NCI-H2029 (cell line): ENCODE measurements at places on chromosomes 6 and 20.

- no peak for DNase-seq
Observed at GRCh38 chr20:60253471-60253870, 295.2 kb downstream of the CDH26 start.

- no peak for DNase-seq
Observed at GRCh38 chr6:129269891-129270290, 387.0 kb downstream of the LAMA2 start.

GRCh38 chr6:34475238-34475682 lies 9.4 kb downstream of the PACSIN1 start:
- no peak for DNase-seq

GRCh38 chr20:34541264-34541901 lies 17.1 kb upstream of the MAP1LC3A start:
- DNase-seq: no peak

GRCh38 chr6:15370733-15371671 lies 125.1 kb downstream of the JARID2 start:
- no peak for DNase-seq

DNA sequence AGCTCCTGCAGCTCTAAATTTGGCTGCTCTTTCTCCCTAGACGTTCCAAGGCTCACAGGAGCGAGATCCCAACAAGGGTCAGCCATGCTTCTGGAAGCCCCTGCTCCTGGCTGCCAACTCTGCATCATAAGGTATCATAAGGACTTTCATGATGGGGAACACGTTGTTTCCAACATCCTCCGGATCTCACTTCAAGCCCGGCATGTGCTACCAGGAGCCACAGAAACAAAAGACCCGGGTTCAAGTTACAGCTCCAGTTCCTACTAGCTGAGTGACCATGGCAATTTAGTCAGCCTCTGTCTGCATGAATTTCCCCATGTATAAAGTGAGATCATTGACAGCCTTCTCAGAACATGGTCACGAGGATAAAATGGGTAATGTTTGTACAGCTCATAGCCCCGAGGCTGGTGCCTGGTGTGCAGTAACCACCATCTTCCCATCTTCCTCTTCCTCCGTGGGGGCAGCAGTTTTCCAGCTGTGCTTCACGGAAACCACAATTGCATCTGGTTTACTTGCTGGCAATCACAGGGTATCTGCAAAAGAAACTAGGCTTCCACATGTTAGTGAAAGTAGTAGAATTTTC lies 209.0 kb upstream of the ECI2 start:
- peak; percentile 19 for DNase-seq

- DNase-seq: no peak
Observed at GRCh38 chr20:1998715-1999114, 4.9 kb upstream of the PDYN start.

GRCh38 chr6:14452567-14453527 lies 335.3 kb downstream of the CD83 start:
- no peak for DNase-seq

DNA sequence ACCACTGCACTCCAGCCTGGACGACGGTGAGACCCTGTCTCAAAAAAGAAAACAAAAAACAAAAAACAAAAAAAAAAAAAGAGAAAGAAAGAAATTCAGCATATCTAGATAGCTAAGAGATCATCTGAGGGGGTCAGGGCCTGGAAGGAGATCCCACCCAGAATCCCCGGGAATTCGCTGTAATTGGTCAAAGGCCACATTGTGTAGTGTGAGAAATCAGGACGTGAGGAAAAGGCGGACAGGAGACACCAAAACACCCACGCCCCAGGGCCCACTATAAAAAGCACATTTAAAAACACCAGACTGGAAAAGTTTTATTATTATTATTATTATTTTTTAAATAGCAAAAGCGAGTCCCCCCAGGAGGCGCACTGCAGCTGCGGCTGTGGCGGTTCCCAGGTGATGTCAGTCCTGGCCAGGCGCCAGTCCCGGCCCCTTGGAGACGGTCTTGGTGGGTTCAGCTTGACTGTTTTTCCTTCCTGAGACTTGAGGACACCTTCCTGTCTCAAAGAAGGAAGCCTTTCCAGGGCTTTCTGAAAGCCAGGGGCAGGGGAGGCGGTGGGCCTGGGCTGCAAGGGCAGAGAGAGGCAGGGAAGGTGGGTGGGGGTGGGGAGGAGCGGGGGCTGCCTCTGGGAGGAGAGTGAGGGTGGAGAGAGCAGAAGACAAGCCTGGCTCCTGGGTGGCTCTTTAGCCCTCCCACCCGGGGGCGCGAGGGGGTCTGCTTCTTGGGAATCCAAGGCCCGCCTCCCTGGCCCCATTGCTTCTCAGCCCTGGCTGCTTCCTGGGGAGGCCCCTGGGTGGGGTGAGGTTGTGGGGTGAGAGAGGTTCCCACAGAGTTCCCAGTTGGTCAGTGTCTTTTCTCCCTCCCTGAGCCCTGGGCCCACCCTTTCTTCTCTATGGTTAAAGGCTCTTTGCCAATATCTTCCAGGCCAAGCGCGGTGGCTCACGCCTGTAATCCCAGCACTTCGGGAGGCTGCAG lies 14.5 kb downstream of the TCF15 start:
- DNase-seq: no peak

GRCh38 chr6:104730450-104730849 lies 129.3 kb downstream of the HACE1 start:
- no peak for DNase-seq

DNA sequence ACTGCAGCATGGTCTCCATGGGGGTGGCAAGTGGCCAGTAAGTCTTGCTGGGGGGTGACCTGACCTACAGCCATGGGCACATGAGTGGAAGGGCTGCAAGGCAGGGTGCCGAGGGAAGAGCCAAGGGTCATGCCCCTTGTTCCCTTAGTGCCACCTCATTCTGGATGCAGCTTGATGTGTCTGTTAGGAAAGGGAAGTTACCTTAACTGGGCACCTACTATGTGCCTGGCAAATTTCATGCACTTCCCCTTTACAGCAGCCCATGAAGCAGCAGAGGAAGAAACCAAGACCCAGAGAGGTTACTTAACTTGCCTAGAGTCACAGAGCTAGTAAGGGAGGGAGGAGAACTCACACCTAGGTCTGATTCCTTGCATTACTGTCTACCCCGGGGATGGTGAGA lies 174.0 kb downstream of the MRPL14 start:
- no peak for DNase-seq

GRCh38 chr20:62052336-62052841 lies 13.3 kb downstream of the TAF4 start:
- no peak for DNase-seq

DNA sequence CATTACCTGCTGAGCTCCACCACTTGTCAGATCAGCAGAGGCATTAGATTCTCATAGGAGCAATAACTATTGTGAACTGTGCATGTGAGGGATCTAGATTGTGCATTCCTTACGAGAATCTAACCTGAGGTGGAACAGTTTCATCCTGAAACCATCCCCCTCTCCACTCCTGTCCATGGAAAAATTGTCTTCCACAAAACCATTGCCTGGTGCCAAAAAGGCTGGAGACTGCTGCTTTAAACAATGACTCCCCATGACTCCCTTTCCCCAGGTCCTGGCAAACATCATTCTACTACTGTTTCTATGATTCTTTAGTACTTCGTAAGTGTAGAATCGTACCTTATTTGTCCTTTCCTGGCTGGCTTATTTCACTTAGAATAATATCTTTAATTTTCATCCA lies 9.7 kb upstream of the DYNLRB1 start:
- DNase-seq: no peak

DNA sequence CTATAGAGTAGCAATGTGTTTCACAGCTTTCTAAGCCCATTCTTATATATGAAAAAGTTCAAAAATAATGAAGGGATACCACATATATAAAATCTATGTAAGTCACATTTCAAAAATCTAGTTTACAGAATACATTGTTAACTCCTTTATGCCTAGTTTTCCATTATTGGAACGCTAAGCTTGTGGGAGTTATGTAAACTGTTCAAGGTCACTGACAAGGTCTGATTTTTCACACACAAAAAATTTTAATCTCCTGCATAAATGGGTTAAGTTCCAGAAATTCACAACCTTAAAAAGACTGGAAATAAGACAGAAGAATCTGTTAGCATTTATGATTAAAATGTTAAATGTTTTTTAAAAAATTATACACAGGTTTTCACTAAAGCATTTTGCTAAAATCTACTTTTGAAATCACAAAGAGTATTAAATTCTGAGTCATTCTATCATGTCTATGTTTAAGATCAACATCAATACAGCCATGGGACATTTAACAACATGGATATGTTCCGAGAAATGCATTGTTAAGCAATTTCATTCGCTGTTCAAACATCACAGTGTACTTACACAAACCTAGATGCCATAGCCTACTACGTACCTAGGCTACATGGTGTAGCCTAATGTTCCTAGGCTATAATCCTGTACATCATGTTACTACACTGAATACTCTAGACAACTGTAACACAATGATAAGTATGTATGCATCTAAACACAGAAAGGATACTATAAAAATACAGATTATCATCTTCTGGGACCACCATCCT lies 25.4 kb downstream of the ATG5 start:
- DNase-seq: no peak

DNA sequence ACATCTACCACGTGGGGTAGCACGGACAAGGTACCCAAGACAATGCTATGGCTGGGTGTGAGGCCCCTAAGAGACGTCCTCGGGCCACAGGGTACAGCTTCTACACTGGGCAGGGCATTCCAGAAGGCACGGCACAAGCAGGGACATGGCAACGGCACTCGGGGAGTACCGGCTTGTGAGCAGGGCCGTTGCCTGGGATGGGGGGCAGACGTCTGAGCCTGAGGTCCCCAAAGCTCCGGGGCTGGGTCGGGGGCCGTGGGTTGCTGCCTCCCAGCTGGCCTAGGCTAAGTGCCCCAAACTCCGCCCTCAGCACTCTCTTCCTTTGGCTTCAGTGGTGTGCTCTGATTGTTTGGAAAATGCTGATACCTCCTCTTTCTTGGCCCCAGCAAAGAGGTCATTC lies 110.6 kb downstream of the SULF2 start:
- DNase-seq: no peak

DNA sequence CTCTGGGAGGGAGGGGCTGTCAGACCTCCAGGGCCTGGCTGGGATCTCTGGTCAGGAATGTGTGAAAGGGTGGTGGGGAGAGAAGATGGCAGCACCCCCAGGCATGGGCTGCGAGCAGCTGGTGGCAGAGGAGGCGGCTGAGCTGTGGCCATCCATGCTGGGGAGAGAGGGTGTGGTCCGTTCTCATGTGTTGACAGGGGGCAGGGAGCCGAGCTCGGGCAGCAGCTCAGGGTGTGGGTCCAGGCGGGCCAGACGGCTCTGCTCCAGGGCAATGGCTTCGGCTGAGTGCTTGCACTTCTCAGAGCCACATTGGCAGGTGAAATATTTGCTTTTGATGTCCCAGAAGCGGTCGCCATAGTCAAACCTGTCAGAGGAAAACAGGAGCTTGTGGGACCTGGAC lies 1.1 kb upstream of the SLC44A4 start:
- DNase-seq: no peak

DNA sequence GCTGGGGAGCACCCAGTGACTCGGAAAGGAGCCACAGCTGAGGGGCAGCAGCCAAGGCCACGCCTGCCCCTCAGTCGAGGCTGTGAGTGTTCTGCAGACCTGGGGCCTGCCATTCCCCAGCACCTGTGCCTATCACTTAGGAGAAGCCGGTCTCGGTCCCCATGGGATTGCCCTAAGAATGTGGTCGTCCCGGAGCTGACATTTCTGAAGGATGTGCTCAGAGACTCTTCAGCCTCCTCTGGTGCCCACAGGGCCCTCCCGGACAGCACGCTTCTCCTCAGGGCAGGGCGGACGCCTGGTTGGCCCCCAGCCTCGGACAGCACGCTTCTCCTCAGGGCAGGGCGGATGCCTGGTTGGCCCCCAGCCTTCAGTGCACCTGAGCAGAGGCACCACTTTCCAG lies 223.9 kb downstream of the ERMARD start:
- no peak for DNase-seq

DNA sequence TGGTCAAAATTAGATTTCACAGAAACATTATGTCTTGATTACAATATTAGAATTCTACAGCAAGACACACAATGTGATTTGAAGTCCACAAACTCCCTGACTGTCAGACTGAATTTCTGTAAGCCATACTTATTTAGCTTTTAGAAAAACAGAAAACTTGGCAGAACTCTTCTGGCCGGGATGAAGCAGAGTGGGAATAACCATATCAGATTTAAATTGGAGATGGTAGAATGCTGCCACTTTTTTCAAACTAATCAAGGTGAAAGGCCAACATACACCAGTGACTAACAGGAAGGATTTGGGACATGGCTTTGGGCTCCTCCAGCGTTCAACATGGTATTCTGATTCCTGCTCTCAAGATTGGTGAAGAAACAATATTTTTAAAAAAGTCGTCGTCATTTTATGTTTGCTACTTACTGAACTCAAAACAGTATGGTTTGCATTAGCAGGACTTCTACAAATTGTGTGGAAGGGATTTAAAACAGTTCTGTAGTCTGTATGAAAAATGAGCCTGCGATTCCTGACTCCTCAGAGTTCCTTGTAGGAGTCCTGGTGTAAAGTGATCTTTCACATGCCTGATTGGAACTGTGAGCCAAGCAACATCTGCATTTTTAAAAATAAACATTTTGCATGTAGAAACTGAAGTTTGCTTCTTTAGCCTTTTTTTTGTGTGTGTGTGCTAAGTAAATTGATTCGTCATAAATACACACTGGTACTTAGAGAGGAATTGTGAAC lies 297.9 kb upstream of the SOX4 start:
- DNase-seq: no peak

DNA sequence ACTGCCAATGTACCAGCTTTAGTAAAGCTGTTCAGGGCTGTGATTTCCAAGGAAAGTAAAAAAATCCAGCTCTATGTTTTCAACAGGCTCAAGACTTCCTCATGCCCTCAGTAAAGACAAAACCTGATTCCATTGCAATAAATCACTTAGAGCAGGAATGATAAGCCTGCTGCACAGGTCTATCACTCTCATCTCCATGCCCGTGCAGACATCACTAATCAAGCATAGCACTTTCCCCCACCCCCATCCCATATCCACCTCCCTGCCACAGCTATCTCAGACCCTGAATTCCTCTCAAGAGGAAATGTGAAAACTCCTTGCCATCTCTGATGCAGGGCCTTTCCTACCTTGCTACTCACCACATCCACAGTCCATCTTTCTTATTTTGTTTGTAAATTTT lies 554.9 kb downstream of the MAFB start:
- DNase-seq: no peak

DNA sequence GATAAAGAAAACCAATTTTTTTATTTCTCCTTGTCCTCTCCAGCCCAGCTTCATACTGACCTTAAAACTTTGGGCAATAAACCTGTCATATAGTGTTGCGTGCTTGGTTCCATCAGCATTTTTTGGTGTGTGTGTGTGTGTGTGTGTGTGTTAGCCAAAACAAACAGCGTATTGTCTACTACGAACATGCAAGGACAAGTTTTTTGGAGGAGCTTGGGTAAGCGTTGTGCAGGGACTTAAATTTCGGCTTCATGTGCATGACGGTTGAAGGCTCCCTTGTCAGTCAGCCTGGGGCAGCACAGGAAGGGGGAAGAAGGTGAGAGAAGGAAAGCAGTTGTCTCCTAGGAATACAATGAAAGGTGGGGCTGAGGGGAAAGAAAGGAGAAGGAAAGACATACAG lies 62.0 kb upstream of the PAX1 start:
- DNase-seq: no peak

DNA sequence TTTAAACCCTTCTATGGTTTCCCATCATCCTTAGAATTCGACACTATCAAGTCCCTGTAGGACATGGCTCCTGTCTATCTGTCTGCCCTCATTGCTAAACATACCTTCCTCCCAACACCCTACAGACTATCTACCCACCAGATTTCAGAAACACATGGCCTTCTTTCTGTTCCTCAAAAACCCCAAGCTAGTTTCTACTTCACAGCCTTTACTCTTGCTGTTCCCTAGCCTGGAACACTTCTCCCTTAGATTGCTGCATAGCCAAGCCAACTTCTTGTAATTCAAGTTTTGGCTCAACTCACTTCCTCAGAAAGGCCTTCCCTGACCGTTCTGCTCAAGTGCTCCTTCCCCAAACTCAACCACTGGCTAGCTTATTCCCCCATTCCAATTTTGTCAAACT lies 156.2 kb downstream of the BTBD9 start:
- no peak for DNase-seq
